ENCODE measurements at places on chromosomes 16 and 17.

DNA sequence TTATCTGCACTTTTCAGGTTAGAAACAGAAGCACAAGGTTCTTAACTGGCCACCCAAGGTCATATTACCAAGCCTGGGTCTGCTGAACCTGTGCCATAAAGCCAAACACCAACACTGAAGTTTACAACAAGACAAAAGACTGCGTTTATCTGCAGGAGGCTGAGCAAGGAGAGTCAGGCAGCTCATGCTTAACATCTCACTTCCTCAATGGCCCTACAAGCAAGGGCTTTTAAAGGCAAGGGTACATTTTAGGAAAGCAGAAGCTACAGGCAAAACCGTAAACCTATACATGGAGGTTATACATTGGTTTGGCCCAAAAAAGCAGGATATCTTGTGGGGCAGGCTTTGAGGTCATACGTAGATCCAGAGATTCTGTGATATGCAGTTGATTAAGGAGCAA is 91.2 kb downstream of the GNAO1 start:
- DNase-seq = no peak

GRCh38 chr17:46027048-46027975 is 28.3 kb downstream of the STH start:
- DNase-seq = no peak

DNA sequence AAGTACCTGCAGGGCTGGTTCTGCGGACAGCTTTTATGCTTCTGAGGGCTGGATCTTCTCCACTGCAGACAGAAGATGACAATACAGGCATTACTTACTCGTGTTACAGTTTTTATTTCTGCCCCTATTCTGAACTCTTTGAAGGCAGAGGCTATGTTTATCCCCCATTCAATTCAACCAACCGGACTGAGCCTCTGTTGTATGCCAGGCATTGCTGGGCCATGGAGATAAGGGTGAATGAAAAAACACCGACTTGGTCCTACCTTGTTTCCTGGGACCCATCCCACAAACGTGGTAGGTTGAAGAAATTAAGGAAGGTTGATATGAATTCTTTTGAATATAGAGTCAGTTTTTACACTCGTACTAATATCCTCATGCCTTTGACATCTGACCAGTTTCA is 10.0 kb upstream of the HP start:
- DNase-seq = no peak

- DNase-seq = no peak
Observed at GRCh38 chr16:89446136-89446974, 44.0 kb downstream of the ANKRD11 start.

- no peak for DNase-seq
Observed at GRCh38 chr16:76162046-76162445, 115.2 kb upstream of the CNTNAP4 start.

DNA sequence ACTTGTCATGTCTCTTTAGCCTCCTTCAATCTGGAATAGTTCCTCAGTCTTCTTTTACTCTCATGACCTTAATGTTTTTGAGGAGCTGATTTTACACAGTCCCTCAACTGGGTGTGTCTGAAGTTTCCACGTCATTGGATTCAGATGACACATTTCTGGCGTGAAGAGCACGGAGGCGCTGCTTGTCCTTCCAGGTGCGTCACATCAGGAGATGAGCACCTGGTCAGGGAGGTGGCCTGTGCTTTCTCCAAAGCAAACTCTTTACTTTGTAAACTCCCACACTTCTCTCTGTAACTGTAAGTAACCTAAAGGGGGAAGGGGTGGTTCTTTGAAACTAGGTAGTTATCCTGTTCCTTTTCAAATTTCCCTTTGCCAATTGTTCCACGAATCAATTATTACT is 52.5 kb upstream of the MNT start:
- DNase-seq = no peak

DNA sequence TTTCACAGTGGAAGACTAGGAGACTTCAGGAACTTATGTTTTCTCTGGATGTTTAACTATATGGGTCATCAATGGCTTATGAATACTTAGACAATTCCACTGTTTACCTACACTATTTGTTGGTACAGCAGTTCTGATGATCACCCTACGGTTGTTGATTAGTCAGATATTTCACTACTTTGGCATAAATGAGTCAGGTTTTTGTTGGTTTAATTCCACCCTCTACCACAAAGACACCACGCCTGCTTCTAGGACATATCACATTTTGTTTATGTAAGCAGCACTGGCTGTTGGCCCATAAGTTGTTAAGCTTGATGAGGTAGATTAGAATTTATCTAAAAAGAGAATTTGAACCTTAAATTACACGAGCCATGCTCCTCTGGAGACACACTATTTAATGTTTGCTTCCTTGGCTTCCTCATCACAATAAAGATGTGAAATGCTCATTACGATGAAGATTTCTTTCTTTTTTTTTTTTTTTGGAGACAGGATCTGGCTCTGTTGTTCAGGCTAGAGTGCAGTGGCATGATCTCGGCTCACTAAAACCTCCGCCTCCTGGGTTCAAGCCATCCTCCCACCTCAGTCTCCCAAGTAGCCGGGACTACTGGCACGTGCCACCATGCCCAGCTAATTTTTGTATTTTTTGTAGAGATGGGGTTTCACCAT is 4.3 kb downstream of the GDE1 start:
- peak; percentile 17 for DNase-seq

DNA sequence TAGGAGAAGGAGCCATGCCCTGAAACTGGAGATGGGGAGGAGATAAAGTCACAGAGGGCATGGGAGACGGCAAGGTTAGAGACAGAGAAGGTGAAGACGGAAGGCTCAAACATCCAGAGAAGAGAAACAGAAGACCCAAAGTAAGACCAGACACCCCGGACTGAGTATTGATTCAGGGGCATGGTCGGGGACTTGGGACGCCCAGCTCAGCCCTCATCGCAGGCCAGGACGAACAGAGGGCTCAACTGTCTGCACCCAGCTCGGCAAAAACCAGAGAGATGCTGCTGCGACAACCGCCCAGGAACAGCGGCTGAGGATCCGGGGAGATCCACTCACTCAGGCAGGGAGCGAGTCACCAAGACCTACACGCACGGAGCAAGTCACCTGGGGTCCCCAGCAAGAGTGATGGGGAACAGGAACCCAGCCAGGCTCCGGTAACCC is 999 bp downstream of the XYLT1 start:
- no peak for DNase-seq

DNA sequence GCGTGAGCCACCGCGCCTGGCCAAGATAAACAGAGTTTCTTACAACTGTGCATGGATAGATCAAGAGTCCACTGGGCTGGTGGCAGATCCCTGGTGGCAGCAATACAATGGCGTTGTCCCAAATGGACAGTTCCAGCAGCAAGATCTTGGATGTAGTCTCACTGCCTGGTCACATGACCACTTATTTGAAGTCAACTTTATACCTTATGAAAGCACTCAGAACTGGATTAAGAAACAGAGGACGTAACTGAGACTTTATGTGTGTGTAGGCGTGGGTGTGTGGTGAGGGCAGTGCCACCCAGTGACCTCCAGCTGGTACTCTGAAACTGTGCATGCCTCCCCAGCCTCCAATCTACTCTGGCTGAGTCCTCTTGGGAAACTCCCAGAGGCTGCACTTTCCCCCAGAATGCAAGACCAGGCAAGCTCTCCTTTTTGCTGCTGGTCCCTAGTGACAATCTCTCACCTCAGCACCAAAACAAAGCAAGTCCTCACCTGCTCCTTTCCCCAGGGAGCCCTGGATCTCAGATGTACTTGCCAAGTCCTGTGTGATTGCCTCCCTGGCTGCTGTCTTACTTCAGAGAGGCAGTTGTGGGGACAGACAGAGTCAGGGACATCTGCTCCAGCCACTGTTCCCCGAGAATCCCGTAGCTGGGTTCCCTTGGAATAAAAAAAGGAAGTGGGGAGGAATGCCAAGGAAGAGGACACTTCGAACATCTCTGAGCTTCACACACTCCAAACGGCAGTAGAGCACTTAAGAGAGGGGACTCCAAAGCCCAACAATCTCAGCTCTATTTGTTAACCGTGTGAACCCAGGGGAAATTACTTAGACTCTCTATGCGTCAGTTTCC is 11.7 kb upstream of the ST6GALNAC2 start:
- no peak for DNase-seq

- DNase-seq = no peak
Observed at GRCh38 chr17:2275722-2276121, 27.9 kb downstream of the SMG6 start.

DNA sequence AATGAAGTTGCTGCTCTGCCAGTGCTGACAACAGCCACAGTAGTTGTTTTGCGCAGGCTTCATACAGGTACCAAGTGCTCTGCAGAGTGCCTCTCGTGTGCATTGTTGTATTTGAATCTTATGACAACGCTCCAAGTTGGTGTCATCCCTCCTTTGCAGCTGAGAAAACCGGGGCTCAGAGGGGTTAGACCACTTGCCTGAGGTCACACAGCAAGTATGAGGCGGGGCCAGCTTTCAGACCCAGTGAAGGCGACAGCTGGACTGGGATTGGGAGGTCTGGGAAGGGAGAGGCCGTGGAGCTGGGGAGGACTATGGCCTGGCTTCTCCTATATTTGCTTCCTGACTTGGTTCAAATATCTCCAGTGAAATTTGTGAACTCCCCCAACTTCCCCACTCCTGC is 33.2 kb downstream of the WNT9B start:
- DNase-seq = no peak

- DNase-seq = no peak
Observed at GRCh38 chr17:59126809-59127417, 20.2 kb upstream of the TRIM37 start.

DNA sequence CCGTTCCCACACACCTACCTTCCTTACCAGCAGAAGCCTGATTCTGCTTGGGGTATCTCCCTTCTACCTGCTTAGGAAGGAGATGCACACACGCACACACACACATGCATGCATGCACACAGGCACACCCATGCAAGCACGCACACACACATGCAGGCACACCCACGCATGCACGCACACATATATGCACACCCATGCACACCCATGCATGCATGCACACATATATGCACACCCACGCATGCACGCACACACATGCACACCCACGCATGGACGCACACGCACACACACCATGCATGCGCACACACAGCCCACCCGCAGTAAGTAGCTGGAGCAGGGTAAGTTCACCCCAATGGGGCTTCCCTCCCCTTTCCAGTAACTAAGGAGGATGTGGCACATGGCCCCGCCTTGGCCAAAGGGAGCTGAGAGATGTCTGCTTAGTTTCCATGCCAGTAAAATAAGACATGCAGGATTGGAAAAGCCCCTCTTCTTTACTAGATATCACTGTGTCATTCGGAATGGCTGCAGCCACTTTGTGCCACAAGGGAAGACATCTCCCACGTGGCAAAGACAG is 33.7 kb downstream of the ADCY9 start:
- DNase-seq = no peak

DNA sequence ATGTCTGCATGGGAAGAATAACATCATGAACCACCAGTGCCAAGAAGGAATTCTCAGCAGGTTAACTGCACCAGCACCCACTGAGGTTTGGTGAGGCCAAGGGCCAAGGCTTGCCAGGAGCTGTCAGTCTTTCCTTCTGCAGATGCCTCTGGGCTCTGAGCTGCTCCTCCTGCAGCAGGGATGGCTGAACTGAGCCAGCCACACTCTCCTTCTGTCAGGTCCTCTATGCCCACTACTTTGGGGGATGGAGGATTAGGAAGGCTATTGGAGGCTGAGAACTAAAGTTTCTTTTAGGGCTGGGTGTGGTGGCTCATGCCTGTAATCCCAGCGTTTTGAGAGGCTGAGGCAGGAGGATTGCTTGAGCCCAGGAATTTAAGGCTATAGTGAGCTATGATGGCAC is 71.6 kb downstream of the PLXDC1 start:
- no peak for DNase-seq

GRCh38 chr17:13592427-13592826 is 9.3 kb downstream of the HS3ST3A1 start:
- DNase-seq = no peak

GRCh38 chr16:63816276-63816675 is 1305.6 kb downstream of the CDH11 start:
- DNase-seq = no peak

DNA sequence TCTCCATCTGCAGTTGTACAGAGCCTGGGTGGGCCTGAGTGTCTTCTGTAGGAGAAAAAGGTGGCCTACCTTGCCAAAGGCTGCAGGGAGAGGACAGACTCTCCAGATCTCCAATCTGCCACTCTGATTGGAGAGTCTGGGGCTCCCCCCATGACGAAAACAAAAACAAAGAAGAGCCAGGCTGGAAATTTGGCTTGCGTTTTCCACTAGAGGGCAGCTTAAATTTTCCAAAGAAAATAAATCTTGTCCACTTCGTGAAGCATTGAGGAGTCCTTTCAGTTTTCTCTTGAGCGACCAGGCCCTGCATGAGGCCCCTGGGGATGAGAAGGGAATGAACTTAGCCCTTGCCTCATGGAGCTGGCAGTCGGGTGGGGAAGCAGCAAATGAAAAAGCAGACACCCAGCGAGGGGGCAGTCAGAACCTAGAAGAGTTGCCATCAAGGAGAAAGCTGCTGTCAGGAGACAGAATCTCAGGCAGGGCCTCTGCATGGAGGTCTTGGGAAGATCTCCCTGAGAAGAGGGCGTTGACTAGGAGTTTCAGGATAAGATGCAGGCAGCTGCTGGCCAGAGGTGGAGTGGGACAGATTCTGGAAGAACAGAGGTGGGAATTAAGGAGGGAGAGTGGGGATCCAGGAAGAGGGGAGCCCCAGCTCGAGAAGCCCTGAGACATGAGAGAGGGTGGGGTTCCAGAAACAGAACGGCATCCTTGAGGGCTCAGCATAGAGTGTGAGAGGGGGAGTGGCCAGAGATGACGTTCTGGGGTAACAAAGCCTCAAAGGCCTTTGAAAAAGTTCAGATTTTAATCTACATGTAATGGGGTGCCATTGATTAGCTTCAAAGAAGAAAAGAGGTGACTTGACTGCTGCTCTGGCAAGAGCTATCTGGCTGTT is 8.4 kb upstream of the SHCBP1 start:
- DNase-seq = peak; percentile 27

- DNase-seq = no peak
Observed at GRCh38 chr17:58324056-58324408, 4.6 kb downstream of the TSPOAP1 start.

DNA sequence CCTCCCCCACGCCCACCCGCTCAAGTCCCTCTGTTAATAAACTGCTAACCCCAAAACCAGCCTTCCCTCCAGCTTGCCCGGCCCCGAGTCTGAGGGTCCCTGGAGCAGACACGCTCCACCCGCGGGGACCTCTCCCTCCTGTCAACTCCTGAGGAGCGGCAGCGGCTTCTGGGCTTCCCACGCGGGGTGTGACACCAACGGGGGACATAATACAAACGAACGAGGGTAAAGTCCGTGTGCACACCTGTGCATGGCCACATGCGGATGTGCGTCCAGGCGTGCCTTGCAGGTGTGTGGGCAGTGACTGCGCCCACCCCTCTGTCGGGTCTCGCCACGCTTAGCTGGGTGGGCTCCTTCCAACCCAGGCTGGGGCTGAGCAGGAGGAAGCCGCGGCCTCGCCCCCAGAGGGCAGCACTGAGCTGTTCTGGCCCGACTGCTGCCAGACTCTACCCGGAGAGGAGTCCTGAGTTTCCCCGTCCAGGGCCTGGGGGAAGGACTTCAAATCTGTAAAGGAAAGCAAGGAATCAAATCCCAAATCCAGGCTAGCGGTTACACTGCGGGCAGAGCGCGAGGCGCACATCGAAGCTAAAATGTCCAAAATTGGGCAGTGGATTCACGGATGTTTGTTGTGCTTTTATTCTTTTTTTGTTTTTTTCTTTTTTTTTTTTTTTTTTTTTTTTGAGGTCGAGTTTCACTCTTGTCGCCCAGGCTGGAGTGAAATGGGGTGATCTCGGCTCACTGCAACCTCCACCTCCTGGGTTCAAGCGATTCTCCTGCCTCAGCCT is 24.2 kb upstream of the KRT17 start:
- peak; percentile 56 for DNase-seq

GRCh38 chr17:73603971-73604370 is 40.3 kb downstream of the SDK2 start:
- no peak for DNase-seq

Measured in GM04504 (cell line).